Endothelial cell of umbilical vein (primary cell): ENCODE measurements at places on chromosomes 11 and 22. TPM values are rescaled to one million over a fixed set of nuclear protein-coding genes. Genes with fewer than 3 reads are reported as not detected.

Gene APOL5
- total RNA-seq = not detected in 2 replicates

Gene KIAA1671
- 78.9 and 85.1 TPM in 2 replicates for total RNA-seq

Gene GRM5
- total RNA-seq = 0.11 and 0.28 TPM in 2 replicates

Gene C11orf52
- 0.31 and 0.99 TPM in 2 replicates for total RNA-seq

Gene TP53AIP1
- total RNA-seq = not detected in 2 replicates

- DNase-seq = no peak
- no peak overlapping the region for H3K27ac ChIP-seq
- H3K27me3 ChIP-seq = peaks cover 15% of the 10 kb centered on the region
- H3K4me3 ChIP-seq = peak overlapping the region; percentile 33
- H3K4me1 ChIP-seq = peaks cover 7% of the 10 kb centered on the region
These were observed 4.3 kb upstream of the AMPD3 start for GRCh38 chr11:10450462-10451425.

DNA sequence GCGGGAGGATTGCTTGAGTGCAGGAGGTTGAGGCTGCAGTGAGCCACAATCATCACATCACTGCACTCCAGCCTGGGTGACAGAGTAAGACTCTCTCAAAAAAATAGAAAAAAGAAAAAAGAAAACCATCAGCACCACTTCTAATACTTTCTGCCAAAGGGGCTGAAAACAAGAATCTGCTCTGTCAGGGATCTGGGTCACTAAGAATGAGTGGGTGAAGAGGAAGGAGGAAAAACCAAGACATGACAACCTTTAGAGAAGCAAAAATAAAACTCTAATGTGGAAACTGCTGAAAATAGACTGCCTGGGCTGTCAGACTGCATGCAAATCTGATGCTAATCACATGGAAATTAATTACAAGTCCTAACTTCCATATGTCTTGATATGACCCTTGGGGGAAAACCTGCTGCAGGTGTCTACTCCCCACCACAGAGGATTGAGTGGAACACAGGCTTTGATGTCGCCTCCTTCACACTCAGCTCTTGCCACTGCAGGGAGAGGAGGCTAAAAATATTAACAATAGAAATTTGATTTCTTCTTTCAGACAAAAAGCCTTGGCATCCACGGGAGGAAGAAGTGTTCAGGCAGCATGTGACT is 62.5 kb upstream of the CRTAM start:
- H3K27me3 ChIP-seq = no peaks in the 10 kb centered on the region
- no peak overlapping the region for H3K4me3 ChIP-seq
- peaks cover 42% of the 10 kb centered on the region for H3K4me1 ChIP-seq
- H3K27ac ChIP-seq = no peak overlapping the region

DNA sequence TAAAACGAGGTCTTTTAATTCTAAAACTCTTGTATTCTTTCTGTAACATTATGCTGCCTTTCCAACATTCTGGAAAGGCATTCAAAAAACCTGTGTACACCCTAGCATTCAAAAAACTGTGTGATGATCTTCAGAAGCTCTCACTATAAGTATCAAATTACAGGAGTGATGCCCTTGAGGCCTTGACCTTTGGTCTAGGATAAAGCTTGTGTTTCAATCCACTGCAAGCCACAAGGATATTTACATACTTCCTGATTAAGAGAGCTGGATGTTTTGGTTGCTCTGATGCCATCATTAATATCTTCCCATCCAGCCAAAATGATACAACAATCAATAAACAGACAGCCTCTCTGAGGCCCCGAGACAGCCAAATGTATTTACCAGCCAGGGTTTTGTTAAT is 11.9 kb downstream of the CLPB start:
- no peak overlapping the region for H3K4me3 ChIP-seq
- H3K4me1 ChIP-seq = no peaks in the 10 kb centered on the region
- DNase-seq = no peak
- H3K36me3 ChIP-seq = peaks cover 2% of the 10 kb centered on the region

DNA sequence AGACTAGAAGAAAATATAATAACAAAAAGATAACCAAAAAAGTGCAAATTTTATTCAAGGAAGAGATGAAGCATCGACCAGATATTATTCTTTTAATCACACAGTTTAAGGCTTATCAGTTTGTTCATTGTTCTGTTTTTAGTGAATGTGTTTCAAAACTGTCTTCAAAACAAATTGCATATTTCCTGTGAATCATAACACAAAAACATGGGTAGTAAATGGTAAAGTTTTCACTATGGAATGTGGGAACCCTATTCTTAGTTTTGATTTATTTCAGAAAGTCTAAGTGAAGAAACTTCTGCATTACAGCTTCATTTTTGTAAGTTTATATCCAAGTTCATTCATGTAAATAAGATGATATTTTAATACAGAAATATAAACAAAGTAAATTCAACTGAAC is 207.6 kb upstream of the LUZP2 start:
- no peak overlapping the region for H3K4me3 ChIP-seq
- no peaks in the 10 kb centered on the region for H3K36me3 ChIP-seq
- no peaks in the 10 kb centered on the region for H3K27me3 ChIP-seq
- DNase-seq = peak; percentile 73
- no peak overlapping the region for H3K27ac ChIP-seq

DNA sequence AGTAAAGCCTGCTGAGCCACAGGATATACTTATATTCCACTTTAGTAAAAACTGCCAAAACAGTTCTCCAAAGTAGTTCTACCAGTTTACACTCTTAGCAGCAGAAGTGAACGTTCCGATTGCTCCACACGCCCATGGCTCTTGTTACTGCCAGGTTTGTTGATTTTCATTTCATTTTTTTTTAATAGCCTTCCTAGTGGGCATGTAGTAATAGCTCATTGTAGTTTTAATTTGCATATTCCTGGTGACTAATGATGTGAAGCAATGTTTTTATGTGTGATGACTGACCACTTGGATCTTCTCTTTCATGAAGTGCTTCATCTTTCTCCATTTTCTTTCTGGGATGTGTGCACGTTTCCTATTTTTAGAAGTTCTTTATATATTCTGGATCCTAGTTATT is 4.8 kb upstream of the C11orf97 start:
- H3K36me3 ChIP-seq = no peaks in the 10 kb centered on the region
- H3K27me3 ChIP-seq = no peaks in the 10 kb centered on the region
- no peak overlapping the region for H3K4me3 ChIP-seq
- H3K27ac ChIP-seq = no peak overlapping the region

GRCh38 chr11:61787928-61788491 is 4.4 kb downstream of the TMEM258 start:
- H3K36me3 ChIP-seq = peaks cover 4% of the 10 kb centered on the region
- no peaks in the 10 kb centered on the region for H3K27me3 ChIP-seq
- peak; percentile 43 for DNase-seq
- H3K4me3 ChIP-seq = no peak overlapping the region
- no peak overlapping the region for H3K27ac ChIP-seq
- peaks cover 6% of the 10 kb centered on the region for H3K4me1 ChIP-seq

GRCh38 chr11:45926536-45927331 is 4.3 kb downstream of the LARGE2 start:
- H3K4me3 ChIP-seq = no peak overlapping the region
- peaks cover 2% of the 10 kb centered on the region for H3K36me3 ChIP-seq
- H3K27me3 ChIP-seq = peaks cover 10% of the 10 kb centered on the region
- H3K27ac ChIP-seq = no peak overlapping the region

DNA sequence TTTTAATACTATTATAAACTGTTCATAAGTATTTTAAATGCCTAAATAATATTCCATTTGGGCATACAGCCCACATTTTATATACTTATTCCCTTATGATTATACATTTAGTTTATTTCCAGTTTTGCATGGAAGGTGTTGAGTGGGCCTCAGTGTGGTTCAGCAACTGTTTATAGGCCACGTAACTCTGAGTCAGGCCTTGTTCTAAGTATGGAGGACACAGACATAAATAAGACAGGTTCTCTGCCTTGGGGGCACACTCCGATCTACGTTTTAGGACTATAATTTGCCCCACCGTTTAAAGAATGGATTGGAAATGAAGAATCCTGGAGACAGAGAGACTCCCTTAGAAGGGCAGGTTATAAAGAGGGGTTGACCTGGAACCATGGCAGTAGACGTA is 212.2 kb upstream of the TBCEL start:
- no peak for DNase-seq
- no peaks in the 10 kb centered on the region for H3K36me3 ChIP-seq
- H3K4me1 ChIP-seq = peaks cover 12% of the 10 kb centered on the region
- no peak overlapping the region for H3K27ac ChIP-seq

DNA sequence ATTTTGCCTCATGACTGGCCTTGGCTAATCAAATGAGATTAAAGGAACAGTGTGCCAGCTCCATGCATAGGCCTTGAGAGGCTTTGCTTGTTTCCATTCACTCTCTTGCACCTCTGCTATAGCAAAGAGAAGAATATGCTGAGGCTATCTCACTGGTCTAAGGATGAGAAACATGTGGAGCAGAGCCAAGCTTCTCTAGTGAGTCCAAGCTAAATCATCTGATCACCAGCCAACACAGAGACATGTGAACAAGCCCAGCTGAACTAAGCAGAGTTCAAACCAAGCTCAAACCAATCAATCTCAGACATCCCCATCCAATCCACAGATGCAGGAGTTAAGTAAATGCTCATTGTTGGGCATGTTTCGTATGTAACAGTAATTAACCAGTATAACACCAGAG is 69.4 kb upstream of the API5 start:
- no peaks in the 10 kb centered on the region for H3K4me1 ChIP-seq
- H3K4me3 ChIP-seq = no peak overlapping the region
- no peaks in the 10 kb centered on the region for H3K36me3 ChIP-seq
- DNase-seq = no peak
- no peak overlapping the region for H3K27ac ChIP-seq

- peaks cover 12% of the 10 kb centered on the region for H3K4me1 ChIP-seq
- peaks cover 20% of the 10 kb centered on the region for H3K36me3 ChIP-seq
- no peak overlapping the region for H3K27ac ChIP-seq
These were observed 6.3 kb downstream of the AKIP1 start for GRCh38 chr11:8917157-8917825.

DNA sequence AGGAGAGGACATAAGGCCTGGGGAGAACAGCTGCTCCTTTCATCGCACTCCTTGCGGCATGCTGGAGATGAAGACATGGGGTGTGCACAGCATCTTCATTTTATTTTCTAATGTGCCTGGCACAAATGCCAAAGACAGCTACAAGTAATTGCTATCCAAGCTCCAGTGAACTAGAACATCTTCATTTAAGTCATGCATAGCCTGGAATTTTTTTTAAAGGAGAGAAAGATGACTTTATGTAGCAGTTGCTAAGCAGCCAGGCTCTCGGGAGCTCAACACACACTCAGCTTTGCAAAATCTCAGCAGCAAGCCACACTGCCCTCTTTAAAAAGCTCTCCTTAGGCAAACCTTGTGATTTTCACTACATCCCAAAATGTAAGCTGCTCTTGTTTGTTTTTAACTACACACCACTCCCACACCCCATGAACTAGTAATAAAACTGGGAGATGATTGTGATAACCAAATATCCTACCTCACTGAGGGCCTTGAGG is 164.5 kb upstream of the POU2AF2 start:
- H3K27ac ChIP-seq = no peak overlapping the region
- no peaks in the 10 kb centered on the region for H3K36me3 ChIP-seq
- no peaks in the 10 kb centered on the region for H3K27me3 ChIP-seq
- no peaks in the 10 kb centered on the region for H3K4me1 ChIP-seq
- DNase-seq = no peak
- no peak overlapping the region for H3K4me3 ChIP-seq

DNA sequence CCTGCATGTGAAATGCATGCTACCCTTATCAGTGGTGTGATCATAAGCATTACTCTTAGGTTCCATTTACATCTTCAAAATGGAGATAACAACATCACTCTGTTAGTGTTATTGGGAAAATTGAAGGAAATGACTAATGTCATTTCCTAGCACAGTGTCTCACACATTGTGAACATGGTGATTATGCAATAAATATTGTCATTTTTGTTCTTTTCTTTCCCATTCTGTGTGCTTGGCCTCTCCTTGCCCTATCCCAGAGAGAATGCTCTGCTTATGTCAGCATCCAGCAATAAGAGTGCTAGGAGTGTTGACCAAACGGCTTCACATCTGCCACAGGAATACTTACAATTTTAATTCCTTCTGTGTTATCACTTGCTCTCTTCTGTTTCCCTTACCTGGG is 1024.1 kb upstream of the CCDC90B start:
- no peaks in the 10 kb centered on the region for H3K36me3 ChIP-seq
- no peak overlapping the region for H3K4me3 ChIP-seq
- no peak for DNase-seq
- H3K27me3 ChIP-seq = no peaks in the 10 kb centered on the region
- H3K27ac ChIP-seq = no peak overlapping the region
- no peaks in the 10 kb centered on the region for H3K4me1 ChIP-seq

- H3K27ac ChIP-seq = no peak overlapping the region
- H3K36me3 ChIP-seq = no peaks in the 10 kb centered on the region
- DNase-seq = no peak
- H3K4me3 ChIP-seq = no peak overlapping the region
- H3K27me3 ChIP-seq = no peaks in the 10 kb centered on the region
These were observed 64.0 kb downstream of the SOX6 start for GRCh38 chr11:16292167-16292859.
